ENCODE measurements at places on chromosomes 13 and 19.

DNA sequence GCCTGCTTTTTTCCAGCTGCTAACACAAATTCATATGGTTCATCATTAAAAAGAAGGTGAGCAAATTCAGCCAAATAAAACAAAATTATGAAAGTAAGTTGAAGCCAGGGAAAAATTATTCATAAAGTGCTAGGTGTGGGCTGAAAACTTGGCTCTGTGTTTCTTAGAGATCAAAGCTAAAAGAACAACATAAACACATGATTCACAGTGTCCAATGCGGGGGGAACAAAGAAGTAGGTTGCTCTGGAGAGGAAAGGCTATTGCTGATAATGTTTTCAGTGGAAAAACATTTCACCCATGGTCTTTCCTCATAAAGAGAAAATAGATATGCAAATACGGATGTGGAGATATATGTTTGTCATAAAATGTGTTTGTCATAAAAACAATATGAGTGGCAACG, 1691.5 kb upstream of the SLC10A2 start:
- DNase-seq, result no peak

DNA sequence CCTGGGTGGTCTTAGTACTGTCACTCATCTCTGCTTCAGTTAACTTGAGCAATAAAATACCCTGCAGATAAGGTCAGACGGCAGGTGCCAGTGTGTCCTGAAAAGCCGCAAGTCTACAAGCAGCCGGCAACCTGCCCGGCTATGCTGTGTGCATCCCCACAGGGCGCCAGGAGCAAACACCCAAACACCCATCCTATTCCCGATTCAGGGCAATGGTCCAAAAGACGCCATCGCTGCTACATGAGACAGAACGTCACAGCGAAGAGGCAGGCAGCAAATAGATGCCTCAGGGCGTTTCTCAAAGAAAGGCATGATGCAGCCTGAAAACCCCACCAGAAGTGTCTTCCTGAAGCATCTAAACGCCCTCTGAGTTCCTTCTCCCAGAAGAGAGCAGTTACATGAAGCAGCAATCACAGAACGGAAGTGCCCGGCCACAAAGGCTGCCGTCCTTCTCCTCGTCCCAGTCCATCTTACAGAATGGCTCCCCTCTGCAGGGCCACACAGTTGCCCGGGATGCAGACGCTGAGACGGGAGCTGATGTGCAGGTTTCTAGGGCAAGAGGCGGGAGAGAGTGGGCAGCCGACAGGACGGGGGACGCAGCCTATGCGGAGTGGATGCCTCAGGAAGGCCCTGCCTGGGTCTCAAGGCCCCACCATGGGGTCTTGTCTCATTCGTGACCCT, 35.1 kb downstream of the RASA3 start:
- no peak for DNase-seq

GRCh38 chr13:47415048-47415447, 518.2 kb upstream of the HTR2A start:
- DNase-seq, result no peak

DNA sequence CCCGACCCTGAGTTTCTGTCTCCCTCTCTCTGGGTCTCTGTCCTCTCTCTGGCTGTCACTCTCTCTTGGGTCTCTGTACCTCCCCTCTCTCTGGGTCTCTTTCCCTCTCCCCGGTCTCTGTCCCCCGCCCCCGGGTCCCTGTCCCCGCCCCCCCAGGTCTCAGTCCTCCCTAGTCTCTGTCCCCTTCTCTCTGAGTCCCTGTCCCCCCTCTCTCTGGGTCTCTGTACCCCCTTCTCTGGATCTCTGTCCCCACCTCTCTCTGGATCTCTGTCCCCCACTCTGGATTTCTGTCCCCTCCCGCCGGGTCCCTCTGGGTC, 2.3 kb upstream of the FTL start:
- DNase-seq, result no peak

DNA sequence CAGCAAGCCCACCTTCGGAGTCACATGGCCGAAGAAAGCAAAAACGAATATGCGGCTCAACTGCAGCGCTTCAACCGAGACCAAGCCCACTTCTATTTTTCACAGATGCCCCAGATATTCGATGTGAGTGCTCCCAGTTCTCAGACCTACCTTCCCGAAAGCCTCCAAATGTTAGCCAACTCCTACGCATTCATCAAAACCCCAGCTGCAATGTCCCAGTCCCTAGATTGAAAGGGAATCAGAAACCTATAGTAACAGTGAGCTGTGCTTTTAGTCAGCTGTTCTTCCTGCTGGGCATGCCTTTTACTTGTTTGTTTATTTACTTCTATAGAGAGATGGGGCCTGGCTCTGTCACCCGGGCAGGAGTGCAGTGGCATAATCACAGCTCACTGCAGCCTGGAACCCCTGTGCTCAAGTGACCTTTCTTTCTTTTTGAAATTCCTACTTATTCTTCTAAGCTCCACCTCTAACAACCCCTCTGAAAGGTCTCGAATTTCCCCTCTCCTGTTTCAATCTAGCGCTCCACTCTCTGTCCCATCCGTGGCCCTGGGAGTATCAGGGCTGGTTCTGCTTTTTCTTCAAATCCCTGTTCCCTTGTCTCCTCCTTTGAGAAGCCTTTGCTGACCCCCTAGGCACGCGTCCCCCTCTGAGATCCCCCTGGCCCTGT, 4.4 kb downstream of the TRIP10 start:
- DNase-seq, result no peak

DNA sequence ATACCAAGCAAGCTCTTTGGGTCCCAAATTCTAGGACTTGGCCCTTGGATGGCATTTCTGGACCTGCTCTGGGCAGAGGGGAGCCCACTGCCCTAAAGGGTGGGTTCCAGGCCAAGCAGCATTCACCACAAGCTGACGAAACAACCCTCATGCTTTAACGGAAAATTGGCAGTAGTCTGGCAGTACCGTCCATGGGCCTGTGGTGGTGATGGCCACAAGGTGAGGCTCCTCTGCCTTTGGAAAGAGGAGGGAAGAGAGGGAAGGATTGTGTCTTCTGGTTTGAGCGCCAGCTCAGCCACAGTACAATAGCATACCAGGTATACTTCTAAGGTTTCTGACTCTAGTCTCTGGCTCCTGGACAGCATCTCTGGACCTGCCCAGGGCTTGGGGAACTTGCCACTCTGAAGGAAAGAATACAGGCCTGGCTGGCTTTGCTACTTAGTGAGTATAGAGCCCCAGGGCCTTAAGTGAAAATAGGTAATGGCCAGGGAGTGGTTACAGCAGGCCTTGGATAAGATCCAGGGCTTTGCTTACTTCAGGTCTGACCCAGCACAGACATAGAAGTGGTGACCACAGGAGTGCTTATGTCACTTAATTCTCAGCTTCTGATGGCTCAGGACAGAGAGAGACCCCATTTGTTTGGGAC, 595.5 kb downstream of the LMO7 start:
- DNase-seq, result no peak

DNA sequence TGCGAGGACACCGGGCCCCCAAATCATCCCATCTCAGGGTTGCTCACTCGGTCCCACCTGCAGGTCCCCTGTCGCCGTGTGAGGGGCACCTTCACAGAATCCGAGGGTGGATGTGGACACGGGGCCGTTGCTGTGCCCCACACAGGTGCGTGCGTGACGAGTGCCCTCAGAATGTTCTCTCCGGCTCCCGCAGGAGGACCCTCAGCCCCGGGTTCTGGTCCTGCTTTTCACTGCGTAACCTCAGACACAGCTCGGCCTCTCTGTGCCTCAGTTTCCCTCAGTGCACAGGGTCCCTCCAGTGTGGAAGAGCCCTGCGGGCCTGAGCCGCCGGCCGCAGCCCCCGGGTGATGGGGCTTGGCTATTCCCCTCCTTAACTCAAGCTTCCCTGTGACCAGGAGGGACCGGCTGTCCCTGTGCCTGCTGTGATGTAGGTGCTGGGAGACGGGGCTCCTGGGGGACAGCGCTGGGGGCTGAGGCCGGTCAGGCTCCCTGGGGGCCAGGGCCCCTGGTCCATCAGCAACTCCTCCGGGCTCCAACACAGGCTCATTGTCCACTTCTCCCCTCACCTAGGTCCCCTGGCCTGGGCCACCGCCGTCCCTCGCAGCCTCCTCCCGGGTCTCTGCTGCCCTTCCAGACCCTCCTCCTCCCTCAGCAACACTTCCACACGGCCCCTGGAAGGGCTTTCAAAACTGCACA, 4.8 kb downstream of the SHC2 start:
- no peak for DNase-seq

GRCh38 chr19:48342841-48343540, 17.6 kb downstream of the EMP3 start:
- no peak for DNase-seq

DNA sequence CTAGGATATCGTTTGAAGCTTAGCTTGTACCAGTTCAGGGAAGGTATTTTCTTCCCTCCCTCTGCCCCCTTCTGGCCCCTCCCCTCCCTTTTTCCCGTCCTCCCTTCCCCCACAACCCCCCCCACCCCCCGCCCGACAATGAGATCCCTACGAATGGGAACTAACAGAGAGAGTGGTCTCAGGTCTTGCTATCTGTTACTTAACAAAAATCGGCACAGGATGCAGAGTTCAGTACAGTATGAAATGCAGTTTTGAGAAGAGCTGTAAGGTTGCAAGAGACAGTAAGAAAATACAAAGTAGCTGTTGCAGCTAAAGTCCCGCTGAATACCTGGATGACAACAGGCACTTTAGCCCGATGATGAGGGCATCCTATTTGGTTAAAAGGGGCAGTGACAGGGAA, 3.1 kb upstream of the DACH1 start:
- DNase-seq, result no peak

- DNase-seq, result no peak
Observed at GRCh38 chr13:63011996-63012395, 1596.3 kb upstream of the PCDH20 start.

Measured in activated naive CD4-positive, alpha-beta T cell treated with anti-CD3 and anti-CD28 coated beads, Interleukin-2, amount 50 U/mL, for 16 hours (primary cell).